Activated T-helper 1 cell treated with anti-CD3 and anti-CD28 coated beads, Interleukin-2, amount 50 U/mL, for 16 hours (primary cell): ENCODE measurements at places on chromosomes 7 and 10.

- DNase-seq: no peak
Measured at GRCh38 chr10:9635691-9636090, 1382.0 kb upstream of the CELF2 start.

DNA sequence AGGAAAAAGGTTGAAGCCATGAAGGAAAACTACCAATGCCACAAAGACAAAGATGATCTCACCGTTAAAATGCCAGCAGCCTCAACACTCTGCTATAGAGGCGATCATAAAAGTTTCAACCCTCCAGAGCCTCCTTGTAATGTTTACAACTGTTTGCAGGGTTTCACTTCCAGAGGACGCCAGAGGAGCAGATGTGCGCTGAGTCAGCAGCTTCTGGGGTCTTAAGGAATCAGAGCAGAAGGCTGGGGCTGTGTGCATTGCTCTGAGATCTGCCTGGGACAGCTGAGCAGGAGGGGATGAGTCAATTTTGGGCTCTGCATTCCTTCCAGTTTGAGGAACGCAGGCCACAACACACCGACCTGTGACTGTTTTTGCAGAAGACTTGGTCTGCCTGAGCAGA, 98.3 kb downstream of the TMEM130 start:
- no peak for DNase-seq

GRCh38 chr7:143304938-143305337, 11.0 kb upstream of the CLCN1 start:
- DNase-seq: no peak

DNA sequence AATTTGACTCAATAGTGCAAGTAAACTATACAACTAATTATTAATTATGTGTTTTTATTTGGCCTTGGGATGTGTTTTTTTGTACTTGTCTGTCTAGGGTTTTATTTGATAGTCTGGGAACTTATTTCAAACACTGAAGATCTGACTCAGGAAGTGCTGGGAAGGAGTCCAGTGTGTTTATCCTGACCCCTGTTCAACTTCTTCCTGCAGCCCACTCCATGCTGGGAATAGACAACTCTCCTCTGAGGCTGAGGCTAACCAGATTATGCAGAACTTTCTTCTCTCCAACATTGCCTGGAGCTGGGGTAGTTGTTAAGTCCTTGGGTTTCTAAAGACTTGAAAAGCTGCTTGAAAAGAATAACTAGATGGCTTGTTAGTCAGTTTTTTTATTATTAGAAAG, 6.9 kb downstream of the CISD1 start:
- DNase-seq: no peak

- DNase-seq: no peak
Measured at GRCh38 chr10:102648889-102649796, 4.9 kb downstream of the TRIM8 start.
